ENCODE measurements at places on chromosomes 6 and 20. TPM values are rescaled to one million over a fixed set of nuclear protein-coding genes. Genes with fewer than 3 reads are reported as not detected.
A peak's percentile ranks its signal among the peaks of the same experiment; 100 is the strongest.

Gene COL9A1
- 0.21 TPM for total RNA-seq

GRCh38 chr6:144123421-144123820 is 26.9 kb upstream of the STX11 start:
- H3K27me3 ChIP-seq = no peaks in the 10 kb centered on the region
- H3K36me3 ChIP-seq = no peaks in the 10 kb centered on the region
- no peak overlapping the region for H3K27ac ChIP-seq
- DNase-seq = no peak
- H3K4me1 ChIP-seq = no peaks in the 10 kb centered on the region

DNA sequence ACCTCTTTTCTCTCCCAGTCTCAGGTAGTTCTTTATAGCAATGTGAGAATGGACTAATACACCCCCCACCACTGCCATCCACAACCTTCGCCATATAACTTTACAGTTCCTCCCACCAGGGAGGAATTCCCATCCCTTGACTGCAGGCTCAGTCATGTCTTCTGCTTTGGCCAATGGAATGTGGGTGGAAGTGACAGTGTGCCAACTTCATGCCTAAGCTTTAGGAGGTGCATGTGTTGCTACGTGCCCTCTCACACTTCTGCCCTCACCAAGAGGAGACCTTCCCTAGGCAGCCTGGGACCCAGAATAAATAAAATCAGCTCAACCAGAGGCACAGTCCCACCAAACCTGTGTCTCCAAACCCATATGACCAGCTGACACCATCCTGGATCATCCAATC is 33.0 kb upstream of the LRRN4 start:
- no peak for DNase-seq
- no peaks in the 10 kb centered on the region for H3K4me1 ChIP-seq
- H3K27ac ChIP-seq = no peak overlapping the region
- no peaks in the 10 kb centered on the region for H3K27me3 ChIP-seq
- no peak overlapping the region for H3K4me3 ChIP-seq

- no peaks in the 10 kb centered on the region for H3K27me3 ChIP-seq
- no peak overlapping the region for H3K27ac ChIP-seq
- no peak overlapping the region for H3K4me3 ChIP-seq
- H3K4me1 ChIP-seq = no peaks in the 10 kb centered on the region
Measured at GRCh38 chr20:24273251-24273650, 196.2 kb upstream of the SYNDIG1 start.

DNA sequence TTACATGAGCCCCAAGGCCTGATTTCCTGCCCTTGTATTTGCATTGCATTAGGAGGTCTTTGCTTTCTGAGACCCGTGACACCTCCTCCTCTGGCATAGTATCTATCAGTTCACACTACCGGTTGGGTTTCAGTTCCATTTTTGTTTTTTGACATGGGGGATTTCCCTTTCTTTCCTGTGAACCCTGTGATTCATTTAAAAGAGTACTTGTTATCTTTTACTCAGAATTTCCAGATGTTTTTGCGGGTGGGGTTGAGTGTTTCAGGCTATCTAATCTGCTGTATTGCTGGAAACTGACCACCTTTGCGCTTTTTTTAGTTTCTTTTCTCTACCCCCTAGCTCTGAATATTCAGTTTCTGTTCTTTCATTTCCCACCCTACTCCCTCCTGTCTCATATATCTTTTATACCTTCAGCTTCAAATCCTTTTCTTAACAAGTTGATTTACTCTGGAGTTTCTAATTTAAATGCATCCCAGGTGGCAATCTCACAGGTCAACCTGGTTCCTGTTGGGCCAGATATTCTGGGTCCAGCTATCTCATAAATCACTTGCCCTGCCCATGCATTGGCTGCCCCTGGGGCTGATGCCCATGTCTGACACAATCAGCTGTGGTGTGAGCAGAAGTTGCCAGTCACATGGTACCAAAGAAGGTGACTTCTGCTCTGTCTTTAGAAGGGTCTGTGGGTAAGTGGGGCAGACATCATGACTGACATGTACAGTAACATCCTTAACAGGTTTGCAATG is 14.3 kb upstream of the NCOA3 start:
- no peaks in the 10 kb centered on the region for H3K27me3 ChIP-seq
- no peak overlapping the region for H3K4me3 ChIP-seq
- no peaks in the 10 kb centered on the region for H3K36me3 ChIP-seq
- no peak for DNase-seq

- no peak overlapping the region for H3K4me3 ChIP-seq
- H3K27ac ChIP-seq = no peak overlapping the region
- no peak for DNase-seq
- no peaks in the 10 kb centered on the region for H3K4me1 ChIP-seq
- H3K36me3 ChIP-seq = no peaks in the 10 kb centered on the region
Measured at GRCh38 chr6:17130786-17131185, 28.9 kb downstream of the STMND1 start.

GRCh38 chr6:121435444-121436069 is at the start of gene GJA1:
GJA1 (plus strand) TSS chr6:121435646; CDS start chr6:121446848, 11,202 bp downstream.
- H3K4me3 ChIP-seq = peak within 1 kb of the TSS; percentile 70
- H3K36me3 ChIP-seq = no peaks in the 10 kb centered on the region
- no peaks in the 10 kb centered on the region for H3K4me1 ChIP-seq
- DNase-seq = peak; percentile 82
- no peaks in the 10 kb centered on the region for H3K27me3 ChIP-seq

Gene ASIP
- total RNA-seq = not detected

DNA sequence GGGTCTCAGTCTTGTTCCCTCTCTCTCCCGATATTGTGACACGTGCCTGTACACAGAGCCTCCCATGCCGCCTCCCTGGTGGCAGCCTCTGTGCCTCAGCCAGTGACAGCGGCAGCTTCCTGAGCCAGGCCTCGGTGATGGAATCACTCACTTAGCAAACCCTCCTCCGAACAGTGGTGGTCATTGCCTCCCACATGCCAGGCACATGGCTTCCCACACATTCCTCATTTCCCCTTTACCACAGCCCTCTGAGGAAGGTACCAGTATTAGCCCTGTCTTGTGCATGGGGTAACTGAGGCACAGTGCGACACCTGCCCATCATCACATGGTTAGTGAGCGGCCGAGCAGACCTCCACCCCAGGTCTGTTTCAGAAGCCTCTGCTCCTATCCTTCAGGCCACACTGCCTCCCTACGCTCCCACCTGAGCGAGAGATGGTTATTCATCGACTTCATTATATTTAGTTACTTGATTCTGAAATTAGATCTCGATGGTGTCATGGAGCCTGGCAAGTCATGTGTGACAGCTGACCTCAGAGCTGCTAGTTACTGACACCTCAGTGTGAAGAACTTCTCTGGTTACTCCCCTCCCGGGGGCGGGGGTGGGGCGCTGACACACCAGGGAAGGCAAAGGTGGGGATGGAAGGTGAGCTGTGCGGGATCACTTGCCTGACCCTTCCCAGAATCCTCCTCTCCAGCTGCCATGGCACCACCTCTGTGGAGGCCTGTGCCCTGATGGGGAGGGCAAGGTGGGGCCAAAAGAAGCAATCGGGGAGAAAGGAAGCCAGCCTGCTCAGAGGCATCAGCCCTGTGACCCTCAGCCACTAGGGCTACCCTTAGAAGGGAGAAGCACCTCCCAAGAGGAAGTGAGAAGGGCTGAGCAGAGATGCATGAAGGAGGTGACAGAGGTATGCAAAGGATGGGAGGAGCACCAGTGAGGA is 17.9 kb downstream of the MDGA1 start:
- peaks cover 5% of the 10 kb centered on the region for H3K4me1 ChIP-seq
- no peaks in the 10 kb centered on the region for H3K36me3 ChIP-seq
- H3K4me3 ChIP-seq = no peak overlapping the region

Gene OPN5
- total RNA-seq = not detected

Gene TFAP2B
- not detected for total RNA-seq

DNA sequence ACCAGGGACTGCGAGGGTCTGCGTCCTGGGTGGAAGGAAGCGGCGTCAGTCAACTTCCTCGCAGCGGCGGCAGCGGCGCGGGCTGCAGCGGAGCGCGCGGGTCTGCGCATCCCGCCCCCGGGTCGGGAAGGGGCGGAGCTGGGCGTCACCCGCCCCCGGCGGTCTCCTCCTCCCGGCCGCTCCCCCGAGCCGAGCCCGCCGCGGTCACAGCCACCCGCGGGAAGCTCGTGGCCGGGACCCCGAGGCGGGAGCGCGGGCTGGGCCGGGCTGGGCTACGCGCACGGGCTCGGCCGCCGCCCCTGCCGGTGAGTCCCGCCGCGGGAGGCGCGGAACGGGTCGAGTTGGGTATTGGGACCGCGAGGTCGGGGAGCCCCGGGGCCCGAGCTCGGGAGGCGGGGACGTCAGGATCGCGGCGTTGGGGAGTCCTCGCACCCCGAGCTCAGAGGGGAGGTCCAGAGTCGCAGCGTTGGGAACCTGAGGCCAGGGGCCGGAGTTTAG is at the start of gene PAQR8:
TSS of gene PAQR8 (plus strand) at position 207 of the 498 bp plus-strand sequence. CDS start 41,063 bp downstream, outside the sequence.
- no peaks in the 10 kb centered on the region for H3K27me3 ChIP-seq
- DNase-seq = peak; percentile 24
- H3K36me3 ChIP-seq = no peaks in the 10 kb centered on the region

DNA sequence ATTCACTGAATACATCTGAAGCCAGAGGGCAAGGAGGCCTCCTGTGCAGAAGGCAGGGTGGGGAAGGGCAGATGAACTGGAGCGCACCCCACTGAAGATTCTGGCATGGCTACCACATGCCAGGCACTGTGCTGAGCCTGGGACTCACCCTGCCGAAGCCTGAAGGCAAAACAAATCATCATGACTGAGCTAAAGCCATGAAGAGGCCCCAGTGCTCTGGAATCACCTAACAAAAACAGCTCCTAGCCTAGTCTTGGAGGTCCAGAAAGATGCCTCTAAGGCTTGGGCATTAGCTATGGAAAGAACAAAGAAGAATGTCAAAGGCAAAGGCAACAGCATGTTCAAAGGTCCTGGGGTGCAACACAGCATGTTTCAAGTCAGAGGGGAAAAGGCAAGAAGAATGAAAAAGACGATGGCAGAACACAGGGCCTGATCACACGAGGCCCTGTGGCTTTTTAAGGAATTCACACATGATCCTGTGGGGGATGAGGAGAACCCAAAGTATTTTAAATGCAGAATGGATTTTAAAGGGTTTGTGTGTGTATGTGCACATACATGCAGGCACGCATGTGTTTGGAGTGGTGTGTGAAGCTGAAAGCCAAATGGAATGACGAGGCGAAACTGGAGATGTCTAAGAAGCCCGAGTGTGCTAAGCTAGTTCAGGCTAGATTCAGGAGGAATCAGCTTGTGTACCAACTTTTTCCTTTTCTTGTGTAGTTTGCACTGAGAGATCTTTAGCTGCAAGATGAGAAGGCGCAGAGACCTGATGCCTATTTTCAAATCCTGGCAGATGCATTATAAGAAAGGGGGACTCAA is 261.4 kb downstream of the ZNF217 start:
- H3K4me3 ChIP-seq = no peak overlapping the region
- H3K27me3 ChIP-seq = no peaks in the 10 kb centered on the region
- H3K36me3 ChIP-seq = no peaks in the 10 kb centered on the region

DNA sequence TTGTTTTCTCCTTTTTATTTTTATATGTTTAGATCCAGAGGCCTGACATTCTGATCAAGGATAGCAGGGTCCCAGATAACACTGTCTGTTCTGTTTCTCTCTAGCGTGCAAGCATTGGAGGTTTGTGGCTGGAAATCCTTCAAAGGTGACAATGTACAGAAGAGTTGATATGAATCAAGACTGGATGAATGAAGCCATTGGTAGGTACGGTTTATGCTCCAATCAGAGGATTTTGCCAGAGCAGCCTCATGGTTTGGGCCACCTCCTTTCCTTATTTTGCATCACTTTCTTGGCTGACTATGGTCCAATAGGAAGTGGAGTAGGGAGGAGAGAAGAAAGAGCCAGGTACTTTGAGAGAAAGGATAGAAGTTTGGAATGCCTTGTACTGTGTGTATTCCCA is 484.8 kb upstream of the JAG1 start:
- H3K4me1 ChIP-seq = no peaks in the 10 kb centered on the region
- H3K27me3 ChIP-seq = no peaks in the 10 kb centered on the region
- no peak overlapping the region for H3K27ac ChIP-seq
- no peak for DNase-seq

DNA sequence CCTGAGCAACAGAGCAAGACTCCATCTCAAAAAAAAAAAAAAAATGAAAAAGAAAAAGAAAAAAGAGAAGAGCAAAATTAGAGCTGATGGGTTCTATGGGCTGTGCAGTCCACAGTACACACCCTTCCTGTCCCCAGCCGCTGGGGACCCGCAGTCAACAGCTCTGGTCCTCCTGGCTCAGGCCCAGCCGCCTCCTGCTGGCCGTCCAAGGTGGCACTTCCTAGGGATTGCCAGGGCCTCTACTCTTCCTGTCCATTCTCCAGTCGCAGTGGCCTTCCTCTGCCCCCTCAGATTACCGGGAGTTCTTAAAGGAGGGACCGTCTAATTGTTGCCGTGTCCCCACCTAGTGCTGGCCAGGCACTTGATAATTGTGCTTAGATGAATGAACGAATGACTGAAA is 41.7 kb downstream of the TMEM242 start:
- H3K27ac ChIP-seq = no peak overlapping the region
- no peak for DNase-seq
- no peaks in the 10 kb centered on the region for H3K4me1 ChIP-seq

- peaks cover 23% of the 10 kb centered on the region for H3K36me3 ChIP-seq
- H3K27ac ChIP-seq = no peak overlapping the region
Measured at GRCh38 chr20:16432466-16433292, 140.6 kb downstream of the KIF16B start.

DNA sequence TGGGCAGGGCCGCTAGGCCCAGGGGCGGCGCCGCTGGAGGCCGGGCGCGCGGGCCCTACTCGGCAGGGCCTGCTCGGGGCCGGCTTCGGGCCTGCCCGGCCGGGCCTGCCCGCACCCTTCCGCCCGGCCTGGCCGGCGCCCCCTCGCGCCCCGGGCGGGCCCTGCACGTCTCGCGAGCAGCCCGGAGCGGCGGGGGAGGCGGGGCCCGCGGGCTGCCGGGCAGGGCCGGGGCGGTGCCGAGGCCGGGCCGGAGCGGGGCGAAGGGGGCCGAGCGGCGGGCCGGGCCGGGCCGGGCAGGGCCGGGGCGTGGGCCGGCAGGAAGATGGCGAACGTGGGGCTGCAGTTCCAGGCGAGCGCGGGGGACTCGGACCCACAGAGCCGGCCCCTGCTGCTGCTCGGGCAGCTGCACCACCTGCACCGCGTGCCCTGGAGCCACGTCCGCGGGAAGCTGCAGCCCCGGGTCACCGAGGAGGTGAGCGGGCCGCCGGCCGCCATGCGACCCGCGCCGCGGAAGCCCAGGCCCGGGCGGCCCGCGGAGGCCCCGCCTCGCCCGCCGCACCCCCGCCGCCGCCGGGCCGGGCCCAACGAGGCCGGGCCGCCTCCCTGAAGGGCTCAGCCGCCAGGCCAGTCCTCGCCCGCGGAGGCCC is at the start of gene NPEPL1:
TSS of gene NPEPL1 (plus strand) at position 222 of the 647 bp plus-strand sequence. CDS start at position 323, 101 bp downstream.
- no peaks in the 10 kb centered on the region for H3K27me3 ChIP-seq
- no peak for DNase-seq
- peaks cover 12% of the 10 kb centered on the region for H3K4me1 ChIP-seq
- H3K27ac ChIP-seq = peak within 1 kb of the TSS; percentile 90

Gene CRIP3
- not detected for total RNA-seq

- DNase-seq = no peak
- peak within 1 kb of the TSS; percentile 56 for H3K4me3 ChIP-seq
- no peaks in the 10 kb centered on the region for H3K36me3 ChIP-seq
- H3K27ac ChIP-seq = peak within 1 kb of the TSS; percentile 93
- no peaks in the 10 kb centered on the region for H3K27me3 ChIP-seq
- H3K4me1 ChIP-seq = peaks cover 25% of the 10 kb centered on the region
Measured at GRCh38 chr20:44582311-44583025, at the start of gene PKIG. PKIG (plus strand) TSS chr20:44582579; CDS start chr20:44614557, 31,978 bp downstream.
